ENCODE measurements at places on chromosomes 7 and 10.
A peak's percentile ranks its signal among the peaks of the same experiment; 100 is the strongest.

DNA sequence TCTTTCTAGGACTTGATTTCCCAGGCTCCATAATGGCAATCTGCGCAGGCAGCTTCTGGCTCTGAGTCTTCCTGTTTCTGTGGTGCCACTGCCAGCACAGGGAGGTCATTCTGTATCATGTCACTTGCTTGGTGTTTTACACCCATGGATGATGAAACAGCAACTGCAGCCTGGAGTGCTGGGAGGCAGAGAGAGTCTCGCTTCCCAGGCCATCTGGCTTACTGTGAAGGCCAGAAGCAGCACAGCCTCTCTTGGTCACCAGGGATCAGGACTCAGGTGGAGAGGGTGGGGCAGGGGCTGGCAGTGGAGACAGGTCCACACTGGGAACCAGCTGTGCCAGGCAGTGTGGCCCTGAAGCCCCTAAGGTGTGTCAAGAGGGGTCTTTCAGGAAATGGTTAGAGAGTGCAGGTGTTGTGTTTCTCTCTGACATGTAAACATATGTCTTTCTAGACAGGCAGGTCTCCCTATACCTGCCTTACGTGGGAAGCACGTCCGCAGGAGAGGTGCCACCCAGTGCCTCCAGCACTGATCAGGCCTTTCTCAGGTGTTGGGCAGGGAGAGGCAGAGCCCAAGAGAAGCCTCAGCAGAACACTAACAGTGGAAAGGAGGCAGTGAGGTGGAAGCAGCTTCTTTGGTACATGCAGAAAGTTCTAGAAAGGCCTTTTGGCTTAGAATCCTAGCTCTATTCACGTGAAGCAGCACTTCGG is 71.4 kb downstream of the INSIG1 start:
- DNase-seq: no peak

DNA sequence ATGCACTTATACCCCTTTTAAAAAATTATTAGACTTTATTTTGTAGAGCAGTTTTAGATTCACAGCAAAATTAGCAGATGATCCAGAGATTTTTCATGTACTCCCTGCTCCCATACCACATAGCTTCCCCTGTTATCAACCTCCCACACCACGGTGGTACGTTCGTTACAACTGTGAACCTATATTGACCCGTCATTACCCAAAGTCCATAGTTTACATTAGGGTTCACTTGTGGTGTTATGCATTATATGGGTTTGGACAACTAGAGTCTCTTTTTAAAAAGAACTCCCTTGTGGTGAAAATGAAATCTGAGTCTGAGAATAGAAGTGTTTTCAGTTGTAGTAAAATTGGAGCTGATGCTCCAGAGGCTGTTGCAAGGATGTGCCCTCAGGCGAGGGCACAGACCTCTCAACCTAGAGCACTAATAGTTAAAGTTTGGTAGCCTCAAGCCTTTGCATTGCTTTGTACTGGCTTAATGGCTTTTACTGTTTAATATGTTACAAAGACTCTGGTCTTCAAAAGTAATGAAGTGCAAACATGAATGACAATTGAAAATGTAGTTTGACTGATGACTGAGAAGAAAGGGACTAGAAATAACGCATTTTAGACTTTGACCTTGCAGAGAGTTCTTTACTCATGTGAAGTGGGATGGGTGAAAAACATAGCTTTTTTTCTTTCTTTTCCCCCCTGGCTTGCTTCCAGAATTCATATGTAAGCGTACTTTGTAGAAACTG is 30.6 kb upstream of the CSTF2T start:
- no peak for DNase-seq

- no peak for DNase-seq
Observed at GRCh38 chr10:44178856-44179255, 206.0 kb downstream of the CXCL12 start.

GRCh38 chr7:10120936-10121335 is 852.7 kb upstream of the PHF14 start:
- DNase-seq: no peak

GRCh38 chr10:14413523-14413922 is 82.8 kb upstream of the FRMD4A start:
- no peak for DNase-seq

GRCh38 chr10:48462482-48463020 is 142.3 kb downstream of the ARHGAP22 start:
- DNase-seq: no peak

GRCh38 chr10:61866700-61867368 is 34.7 kb upstream of the ARID5B start:
- DNase-seq: no peak

GRCh38 chr10:49183596-49184542 is 4.3 kb downstream of the TMEM273 start:
- DNase-seq: no peak

DNA sequence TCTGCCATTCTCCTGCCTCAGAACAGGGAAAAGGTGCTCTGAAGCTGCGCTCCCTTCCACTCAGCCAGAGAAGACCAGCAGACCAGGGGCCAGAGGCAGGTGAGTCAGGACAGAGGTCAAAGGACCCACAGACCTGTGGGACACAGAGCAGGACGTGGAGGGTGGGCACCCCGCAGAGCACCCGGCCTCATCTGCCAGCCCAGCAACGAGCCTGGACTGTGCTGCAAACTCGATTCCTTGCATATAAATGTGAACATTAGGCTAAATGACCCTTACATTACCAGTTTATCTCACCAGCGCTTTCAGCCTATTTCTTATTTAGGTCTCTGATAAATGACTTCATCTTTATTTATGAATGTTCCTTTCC is 50.1 kb downstream of the PTPRN2 start:
- DNase-seq: no peak

DNA sequence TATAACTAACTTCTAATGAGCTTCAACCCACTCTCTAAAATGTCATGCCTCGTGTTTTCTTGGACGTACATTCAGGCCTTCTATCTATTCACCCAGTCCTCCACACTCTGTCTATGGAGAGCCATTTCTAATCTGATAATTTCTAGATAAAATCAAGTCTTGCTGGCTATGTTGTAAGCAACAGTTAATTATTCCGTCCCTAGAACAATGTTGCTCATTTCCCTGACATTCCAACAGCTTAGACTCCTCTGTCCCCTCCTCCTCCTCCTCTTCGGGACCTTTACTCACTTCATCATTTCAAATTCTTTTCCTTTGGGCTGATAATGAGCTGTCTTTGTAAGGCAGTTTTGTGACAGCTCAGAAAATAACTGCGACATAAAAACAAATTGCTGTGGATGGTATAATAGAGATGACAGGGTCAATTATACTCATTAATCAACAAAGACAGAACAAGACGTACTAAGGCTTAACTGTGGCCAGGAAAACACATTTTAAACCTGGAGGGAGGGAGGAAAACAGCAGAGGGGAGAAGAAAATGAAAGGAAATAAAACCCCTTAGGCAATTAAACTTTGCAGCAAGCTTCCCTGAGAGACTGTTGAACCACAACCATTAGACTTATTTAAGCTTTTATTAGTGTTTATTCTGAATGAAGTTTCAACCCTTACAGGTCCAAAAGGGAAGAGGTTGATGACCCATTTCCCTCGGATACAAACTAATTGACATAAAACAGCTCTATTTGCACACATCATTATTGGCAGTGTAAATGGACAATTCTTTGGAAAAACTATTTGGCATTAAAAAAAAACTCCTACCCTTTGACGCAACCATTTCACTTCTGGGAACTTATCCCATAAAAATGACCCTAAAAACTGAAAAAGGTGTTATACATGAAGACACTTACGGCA is 179.1 kb downstream of the SFMBT2 start:
- DNase-seq: no peak

GRCh38 chr7:100604976-100605911 is 3.1 kb downstream of the PCOLCE start:
- no peak for DNase-seq

DNA sequence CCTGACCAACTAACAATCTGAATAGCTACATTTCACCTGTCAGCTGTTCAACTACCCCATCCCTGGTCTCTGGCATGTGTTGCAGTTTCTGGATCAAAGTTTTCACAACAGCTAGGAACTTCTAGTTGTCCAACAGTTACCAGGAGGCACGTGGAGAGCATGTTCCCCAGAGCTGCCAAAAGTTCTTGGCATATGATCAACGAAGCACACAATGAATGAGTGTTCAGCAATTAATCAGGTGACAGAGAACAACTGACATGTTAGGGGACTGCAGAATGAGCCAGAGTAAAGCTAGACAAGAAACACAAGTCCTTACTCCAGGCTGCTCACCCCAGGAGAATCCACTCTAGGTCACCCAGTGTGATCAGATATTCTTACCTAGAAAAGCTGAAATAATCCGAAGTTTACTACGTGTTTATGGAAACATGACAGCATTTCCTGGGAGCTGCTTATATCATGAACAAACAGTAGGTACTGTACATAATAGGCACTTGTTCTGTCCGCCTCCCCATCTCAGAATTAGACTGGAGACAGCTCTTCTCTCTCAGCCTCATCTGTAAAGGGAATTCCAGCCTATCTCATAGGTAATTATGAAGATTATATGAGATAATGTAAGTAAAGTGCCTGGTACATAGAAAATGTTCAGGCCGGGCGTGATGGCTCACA is 50.6 kb downstream of the ZNF438 start:
- peak; percentile 34 for DNase-seq

- no peak for DNase-seq
Observed at GRCh38 chr7:77419102-77419501, 3.0 kb upstream of the GSAP start.

DNA sequence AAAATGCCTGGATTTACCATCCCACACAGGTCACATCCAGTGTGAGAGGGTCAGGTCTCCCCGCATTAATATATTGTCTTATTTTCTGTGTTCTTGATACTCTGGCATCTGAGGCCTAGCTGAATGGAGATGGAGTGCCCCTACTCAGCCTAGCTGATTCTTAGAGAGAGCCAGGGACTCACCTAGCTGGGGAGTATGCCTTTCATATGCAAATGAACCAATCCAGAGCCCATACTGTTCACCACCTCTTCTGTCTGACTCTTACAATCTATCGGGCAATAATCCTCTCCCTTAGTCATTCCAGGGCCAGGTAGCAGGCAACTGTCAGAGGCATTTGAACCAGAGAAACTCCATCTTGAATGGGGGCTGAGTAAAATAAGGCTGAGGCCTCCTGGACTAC is 46.3 kb downstream of the LBX1 start:
- no peak for DNase-seq

DNA sequence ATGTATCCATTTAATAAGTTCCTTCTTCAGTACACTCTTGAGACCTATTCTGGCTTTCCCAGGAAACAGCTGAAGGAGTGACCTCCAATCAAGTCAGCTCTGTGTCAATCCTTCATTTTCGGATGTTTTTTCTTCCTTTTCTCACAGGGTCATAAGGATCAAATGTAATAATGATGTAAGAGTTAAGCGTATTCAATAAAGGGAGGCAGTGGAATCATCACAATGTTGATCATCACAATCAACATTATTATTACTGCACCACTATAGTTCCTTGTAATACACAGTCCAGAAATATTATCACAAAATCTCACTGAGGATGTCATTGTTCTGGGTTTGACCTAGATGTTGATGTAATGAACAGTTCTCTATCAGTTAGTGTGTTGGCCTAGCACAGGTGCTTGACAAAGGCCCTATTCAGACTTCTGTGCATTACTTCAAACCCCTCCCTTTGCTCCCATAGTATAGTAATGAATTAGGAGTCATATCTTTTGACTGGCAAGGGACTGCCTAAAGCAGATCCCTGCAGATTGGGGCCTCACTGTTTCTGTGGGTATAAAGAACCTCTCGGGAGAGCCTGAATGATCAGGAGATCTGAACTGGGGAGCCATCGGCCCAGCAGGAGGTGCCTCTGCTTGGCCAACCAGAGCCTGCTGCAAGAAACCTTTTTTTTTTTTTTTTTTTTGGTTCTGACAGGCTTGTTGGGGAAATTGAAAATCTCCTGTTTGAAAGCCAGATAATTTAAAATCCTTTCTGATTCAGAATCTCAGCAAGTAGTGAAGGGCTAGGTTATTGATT is 100.6 kb downstream of the KAT6B start:
- no peak for DNase-seq

DNA sequence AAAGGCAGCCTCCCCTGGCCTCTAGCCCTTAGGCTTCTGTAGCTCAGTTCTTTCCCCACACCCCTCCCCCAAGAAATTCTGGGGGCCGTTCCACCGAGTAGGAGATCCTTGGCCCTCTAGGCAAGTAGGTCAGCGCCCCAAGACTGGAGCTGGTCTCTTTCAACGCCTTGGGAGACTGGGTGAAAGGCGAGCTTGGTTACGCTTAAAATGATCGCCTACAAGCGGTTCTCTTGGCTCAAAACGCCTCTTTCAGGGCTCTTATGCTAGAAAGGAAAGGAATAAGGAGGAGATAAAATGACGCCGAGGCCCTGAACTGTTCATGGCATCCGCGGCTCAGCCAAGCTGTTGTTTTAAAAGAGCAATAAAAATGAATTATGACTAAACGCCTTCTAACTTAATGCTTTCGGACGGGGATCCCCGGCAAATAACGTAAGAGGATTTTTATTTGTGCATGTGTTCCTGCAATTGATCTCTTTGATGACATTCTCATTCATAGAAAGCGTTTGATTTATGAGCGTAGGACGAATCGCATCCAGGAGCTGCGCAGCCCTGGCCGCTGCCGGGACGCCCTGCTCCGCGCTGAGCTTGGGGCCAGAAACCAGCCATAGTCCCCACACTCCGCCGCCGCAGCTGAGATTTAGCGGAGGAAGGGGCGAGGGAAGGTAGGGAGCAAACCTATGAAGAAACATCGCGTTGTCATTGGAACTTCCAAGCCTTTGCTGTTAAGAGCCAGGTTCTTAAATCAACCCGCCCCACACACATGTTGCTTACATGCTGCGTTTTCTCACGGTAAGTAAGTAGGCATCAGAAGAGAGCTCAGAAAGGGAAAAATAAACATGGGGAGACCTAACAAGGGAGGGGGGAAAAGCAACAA is 3.0 kb upstream of the HOXA1 start:
- peak; percentile 61 for DNase-seq

DNA sequence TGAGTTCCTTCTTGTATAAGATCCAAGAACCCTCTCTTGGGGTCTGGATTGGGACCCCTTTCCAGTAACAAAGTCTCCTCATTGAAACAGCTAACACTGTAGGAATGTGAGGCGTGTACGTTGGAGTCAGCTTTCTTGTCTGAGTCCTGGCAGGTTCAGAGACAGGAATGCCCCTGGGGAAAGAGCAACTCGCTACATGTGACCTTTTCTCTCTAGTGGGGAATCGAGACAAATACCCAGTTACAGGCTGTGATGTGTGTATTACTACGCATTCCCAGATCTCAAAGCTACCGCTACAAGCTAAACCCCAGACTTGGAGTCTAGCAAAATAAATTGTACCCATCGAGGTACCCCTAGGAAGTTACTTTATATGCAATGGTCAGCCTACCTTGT is 85.6 kb upstream of the FRMD4A start:
- no peak for DNase-seq

DNA sequence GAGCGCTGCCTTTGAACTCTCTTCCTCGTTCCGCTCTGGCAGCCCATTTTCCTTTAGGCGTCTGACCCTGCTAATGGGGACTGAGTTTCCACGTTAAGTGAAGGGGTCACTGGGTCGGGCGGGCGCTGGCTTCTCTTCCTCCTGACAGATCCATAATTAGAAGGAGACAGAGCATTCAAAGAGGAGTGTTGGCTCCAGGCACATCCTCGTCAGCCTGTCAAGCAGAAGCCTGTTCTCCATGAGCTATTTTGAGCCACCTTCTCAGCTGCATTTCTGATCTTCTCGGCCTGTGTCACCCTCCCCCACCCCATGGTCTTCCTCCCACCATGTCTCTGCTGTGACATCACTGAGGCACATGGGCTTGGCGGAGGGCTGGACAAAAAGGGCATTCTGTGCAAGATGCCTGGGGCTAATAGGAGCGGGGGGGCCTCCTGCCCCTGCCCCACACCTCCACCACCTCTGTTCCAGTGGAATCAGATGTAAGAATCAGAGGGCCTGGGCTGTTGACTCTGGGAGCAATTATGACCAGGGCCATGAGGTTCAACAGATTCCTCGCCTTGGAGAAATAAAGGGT is 248.1 kb downstream of the PLXNA4 start:
- DNase-seq: no peak

GRCh38 chr10:15324113-15324512 is 47.0 kb downstream of the FAM171A1 start:
- no peak for DNase-seq

All from GM03348 (cell line).